ENCODE measurements at places on chromosomes 13 and 19.

GRCh38 chr13:28559636-28560259 is 64.8 kb upstream of the FLT1 start:
- no peak for DNase-seq

- no peak for DNase-seq
Measured at GRCh38 chr13:106090001-106090400, 445.5 kb downstream of the EFNB2 start.

DNA sequence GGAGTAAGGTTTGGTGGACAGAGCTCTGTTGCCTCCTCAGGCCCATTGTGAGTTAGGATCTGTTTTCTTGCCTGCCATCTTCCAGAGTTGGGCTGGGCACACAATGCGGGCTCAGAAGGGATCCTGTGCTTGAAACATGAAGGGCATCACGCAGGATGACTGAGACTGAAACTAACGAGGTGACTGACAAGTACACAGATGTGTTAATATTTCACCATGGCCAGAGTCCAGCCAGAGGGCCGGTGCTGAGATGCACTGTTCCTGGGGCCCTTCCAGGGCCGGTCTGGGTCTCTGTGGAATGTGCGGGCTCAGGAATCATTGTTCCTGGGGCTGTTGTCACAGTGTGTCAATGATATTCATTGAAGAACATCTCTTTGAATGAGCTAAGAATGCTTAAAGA is 163.7 kb downstream of the URI1 start:
- DNase-seq, result no peak

DNA sequence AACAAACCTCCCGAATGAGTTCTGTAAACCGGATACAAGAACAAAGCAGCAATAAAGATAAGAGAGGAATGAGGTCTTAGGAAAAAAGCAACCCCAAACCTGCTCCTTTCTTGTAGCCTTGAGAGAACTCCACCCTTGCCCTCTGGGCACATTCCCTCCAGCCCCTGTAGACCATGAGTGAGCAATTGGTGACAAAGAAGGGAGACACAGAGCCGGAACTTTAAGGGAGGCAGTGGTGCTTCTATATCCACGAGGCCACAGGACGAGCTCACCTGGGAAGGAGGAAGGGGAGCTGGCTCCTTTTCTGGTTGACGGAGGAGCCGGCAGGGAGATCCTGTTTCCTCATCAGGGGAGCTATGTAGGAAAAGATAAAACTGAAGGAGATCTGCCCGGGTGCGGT is 13.0 kb downstream of the BRME1 start:
- no peak for DNase-seq

DNA sequence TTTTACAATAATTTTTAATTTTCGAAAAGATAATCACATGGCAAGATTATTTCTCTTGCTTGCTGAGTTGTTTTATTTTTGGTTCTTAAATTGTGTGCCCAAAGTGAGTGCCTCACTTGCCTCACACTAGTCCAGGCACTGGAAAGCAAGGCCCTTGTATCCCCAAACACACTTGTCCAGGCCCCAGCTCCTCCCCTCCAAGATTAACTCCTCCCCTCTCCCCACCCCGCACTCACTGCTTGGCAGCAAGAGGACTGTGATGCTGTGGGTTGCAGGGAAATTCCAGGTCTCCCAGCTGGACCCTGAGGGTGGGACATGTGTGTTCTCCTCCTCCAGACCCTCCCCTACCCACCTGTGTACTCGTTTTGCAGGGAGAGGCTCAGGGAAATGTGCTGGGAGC is 3.9 kb downstream of the SIGLEC12 start:
- DNase-seq, result no peak

Data from stimulated activated CD8-positive, alpha-beta memory T cell treated with anti-CD3 and anti-CD28 coated beads, Interleukin-7, amount 100 ng/mL, for 48 hours (primary cell).